ENCODE measurements at places on chromosomes 6 and 20. TPM values are rescaled to one million over a fixed set of nuclear protein-coding genes. Genes with fewer than 3 reads are reported as not detected.

GRCh38 chr20:8175741-8176675 lies 43.9 kb downstream of the PLCB1 start:
- DNase-seq, result no peak

DNA sequence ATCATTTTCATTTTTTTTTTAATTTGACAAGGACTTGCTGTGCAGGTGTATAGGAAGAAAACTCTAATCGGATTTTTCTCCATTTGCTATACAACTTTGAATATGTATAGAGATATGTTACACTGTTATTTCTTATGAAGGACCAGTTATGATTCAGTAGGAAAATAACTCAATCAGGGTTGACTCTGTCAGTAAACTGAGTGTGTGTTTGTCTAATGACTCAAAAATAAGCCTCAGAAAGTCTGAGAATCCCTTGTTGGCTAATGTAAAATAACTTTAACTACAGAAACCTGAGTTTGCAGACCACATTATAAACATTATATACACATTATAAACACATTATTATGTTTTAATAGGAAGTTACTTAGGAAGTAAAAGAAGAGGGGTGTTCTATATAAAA lies 352.6 kb downstream of the RIMS1 start:
- DNase-seq, result no peak

- DNase-seq, result no peak
Observed at GRCh38 chr20:17445543-17445942, 85.6 kb downstream of the BFSP1 start.

GRCh38 chr6:47634210-47635047 lies 64.0 kb upstream of the ADGRF4 start:
- DNase-seq, result no peak

- DNase-seq, result no peak
Observed at GRCh38 chr6:74346936-74347535, 651.0 kb downstream of the CD109 start.

Gene PRL
- not detected for total RNA-seq
